ENCODE measurements at places on chromosomes 12 and 14.

- DNase-seq = no peak
Observed at GRCh38 chr12:54221402-54221984, 32.7 kb upstream of the SMUG1 start.

DNA sequence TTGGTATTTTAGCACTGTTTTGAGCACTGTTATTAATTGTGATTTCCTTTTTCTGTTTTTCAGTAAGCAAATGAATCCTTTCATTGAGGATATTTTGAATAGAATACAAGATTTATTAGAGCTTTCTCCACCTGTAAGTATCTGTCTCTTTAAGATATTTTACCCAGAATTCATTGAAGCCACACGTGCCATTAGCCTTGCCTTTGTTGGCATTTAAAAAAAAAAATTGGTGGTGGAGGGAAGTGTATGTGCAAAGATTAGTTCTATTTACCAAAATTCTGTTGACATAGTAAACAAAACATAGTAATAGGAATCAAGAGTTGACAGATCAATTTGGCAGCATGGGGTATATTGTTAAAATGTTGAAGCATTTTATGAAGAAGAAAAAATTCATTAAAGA lies 23.8 kb downstream of the XPOT start:
- no peak for DNase-seq

- no peak for DNase-seq
Observed at GRCh38 chr12:49671031-49671765, 36.0 kb downstream of the FMNL3 start.

DNA sequence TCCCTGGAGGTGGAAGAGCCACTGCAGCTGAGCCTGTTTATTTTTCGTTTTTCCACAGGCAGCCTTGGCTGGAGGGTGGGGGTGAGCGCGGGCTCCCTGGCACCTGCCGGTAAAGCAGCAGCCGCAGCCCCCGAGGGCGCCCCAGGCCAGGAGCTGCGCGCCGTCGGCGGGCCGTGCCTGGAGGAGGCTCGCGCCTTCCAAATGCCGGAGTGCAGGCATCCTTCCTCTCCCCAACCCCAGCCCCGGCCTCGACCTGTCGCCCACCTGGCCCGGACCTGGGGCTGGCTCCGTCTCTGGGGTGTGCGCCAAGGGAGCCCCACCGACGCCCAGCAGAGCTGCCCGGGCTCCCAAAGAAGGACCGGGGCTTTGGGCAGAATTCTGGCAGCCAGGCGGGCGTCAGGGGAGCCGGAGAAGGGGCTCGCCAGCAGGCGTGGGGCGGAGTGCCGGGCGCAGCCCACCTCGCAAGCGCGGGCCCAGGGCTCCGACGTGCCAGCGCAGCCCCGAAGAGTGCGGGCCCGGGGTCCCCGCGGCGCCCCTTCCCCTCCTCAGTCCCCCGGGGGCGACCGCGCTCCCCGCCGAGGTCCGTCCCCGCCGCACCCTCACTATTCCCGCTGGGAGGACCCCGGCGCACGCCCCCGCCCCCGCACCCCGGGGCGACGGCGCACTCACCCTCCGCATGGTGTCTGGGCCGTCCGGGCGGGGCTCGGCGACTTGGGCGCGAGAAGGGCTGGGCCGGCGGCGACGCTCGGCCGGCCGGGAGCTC lies 130.3 kb downstream of the NDUFA12 start:
- peak; percentile 23 for DNase-seq

GRCh38 chr14:94544726-94545125 lies 16.5 kb upstream of the SERPINA4 start:
- DNase-seq = no peak

GRCh38 chr12:15205341-15206010 lies 15.7 kb downstream of the RERG start:
- no peak for DNase-seq

- no peak for DNase-seq
Observed at GRCh38 chr12:44025499-44025898, 189.6 kb downstream of the TMEM117 start.

GRCh38 chr12:54140588-54141388 lies 48.0 kb downstream of the SMUG1 start:
- no peak for DNase-seq

DNA sequence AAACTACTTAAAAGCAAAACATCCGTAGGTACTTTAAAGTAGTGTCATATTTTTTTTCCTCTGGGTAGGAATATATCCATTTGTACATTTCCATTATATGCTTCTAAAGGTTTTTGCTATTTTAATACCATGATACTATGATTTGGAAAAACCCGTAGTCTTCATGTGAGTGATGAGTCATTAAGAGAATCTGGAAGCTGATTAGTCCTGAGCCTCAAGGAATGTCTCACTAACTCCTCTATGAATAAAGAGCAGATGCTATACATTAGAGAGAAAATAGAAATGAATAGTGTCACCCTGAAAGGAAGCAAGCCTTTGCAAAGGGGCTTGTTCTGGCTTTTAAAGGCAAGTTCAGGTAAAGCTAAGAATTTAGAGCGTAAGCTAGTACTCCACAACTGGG lies 432.1 kb downstream of the CCDC91 start:
- no peak for DNase-seq

DNA sequence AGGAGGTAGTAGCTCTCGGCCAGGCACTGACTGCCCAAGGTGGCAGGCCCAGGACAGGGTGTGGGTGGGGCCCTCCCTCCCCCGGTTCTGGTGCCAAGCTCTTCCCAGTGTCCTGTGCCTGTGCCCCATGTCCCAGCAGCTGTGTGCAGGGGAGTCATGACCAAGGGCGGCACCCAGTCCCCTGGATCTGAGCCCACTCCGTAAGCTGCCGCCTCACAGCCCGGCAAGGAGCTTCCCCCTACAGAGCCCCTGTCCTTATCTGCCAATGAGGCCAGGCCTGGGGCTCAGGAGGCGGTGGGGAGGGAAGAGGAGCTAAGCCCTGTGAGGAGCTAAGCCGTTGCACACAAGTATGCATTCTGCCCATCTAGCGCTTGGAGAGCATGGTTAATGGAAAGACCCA lies 5.6 kb upstream of the C14orf180 start:
- no peak for DNase-seq

- no peak for DNase-seq
Observed at GRCh38 chr12:70043490-70044138, 199.6 kb upstream of the CNOT2 start.

GRCh38 chr14:45716572-45716971 lies 463.6 kb upstream of the MIS18BP1 start:
- no peak for DNase-seq

- no peak for DNase-seq
Observed at GRCh38 chr14:93994919-93995682, 2.0 kb upstream of the CCDC197 start.

- DNase-seq = no peak
Observed at GRCh38 chr14:68959035-68959434, 20.1 kb downstream of the ACTN1 start.

DNA sequence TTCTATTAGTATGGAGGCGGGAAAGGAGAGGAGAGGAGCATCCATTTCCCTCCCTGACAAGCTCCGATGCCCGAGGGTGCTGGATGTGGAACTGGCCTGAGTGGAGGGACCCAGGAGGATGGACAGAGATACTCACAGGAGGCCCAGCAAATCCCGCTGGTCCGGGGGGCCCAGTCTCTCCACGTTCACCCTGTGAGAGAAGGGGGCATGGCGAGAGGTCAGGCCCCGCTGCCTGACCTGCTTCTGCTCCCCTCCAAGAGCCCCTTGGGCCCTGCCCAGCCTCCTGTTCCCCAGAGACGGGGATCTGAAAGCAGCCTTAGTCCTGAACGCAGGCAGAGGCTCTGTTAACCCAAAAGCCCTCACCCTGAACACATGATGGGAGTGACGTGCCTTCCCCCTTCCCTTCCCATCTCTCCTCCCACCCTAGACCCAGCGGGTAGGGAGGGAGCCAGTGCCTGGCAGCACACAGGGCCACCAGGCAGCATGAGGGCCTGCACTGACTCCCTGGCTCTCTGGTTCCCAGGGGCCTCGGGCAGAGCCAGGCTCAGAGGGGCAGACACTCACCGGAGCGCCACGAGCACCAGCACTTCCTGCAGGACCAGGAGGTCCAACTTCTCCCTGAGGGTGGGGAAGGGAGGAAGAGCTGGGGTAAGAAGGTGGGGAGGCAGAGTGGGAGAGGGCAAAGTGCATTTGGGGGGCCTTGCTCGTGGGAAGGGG lies 17.5 kb downstream of the TMEM106C start:
- no peak for DNase-seq

DNA sequence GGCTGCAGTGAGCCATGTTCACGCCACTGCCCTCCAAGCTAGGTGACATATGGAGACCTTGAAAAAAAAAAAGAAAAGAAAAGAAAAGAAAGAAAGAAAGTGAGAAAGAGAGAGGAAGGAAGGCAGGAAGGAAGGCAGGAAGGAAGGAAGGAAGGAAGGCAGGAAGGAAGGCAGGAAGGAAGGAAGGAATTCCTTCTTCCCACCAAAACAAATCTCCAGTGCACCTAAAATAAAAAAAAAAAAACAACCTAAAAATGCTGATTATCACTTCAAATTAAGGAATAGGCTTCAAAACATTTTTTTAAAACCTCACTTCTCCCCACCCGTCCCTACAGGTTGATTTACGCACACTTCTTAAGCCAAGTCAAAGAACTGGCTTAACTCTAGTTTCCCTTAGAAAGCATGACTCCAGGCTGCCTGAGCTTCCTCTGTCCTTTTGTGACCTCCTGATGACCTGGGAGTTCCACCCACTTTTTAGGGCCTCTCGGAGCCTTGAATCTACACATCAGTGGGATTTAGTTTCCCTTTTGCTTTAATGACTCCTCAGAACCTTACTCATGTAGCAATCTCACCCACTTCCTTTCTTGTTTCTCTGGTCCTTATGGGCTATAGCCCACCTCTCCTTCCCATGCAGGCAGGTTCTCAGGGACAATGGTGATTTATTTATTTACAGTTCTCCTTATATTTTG lies 18.6 kb downstream of the DUSP6 start:
- DNase-seq = no peak

GRCh38 chr12:90229407-90230170 lies 521.0 kb upstream of the ATP2B1 start:
- no peak for DNase-seq

- no peak for DNase-seq
Observed at GRCh38 chr14:68193970-68194681, 374.5 kb downstream of the RAD51B start.

GRCh38 chr12:130982565-130983225 lies 29.0 kb downstream of the ADGRD1 start:
- DNase-seq = no peak

DNA sequence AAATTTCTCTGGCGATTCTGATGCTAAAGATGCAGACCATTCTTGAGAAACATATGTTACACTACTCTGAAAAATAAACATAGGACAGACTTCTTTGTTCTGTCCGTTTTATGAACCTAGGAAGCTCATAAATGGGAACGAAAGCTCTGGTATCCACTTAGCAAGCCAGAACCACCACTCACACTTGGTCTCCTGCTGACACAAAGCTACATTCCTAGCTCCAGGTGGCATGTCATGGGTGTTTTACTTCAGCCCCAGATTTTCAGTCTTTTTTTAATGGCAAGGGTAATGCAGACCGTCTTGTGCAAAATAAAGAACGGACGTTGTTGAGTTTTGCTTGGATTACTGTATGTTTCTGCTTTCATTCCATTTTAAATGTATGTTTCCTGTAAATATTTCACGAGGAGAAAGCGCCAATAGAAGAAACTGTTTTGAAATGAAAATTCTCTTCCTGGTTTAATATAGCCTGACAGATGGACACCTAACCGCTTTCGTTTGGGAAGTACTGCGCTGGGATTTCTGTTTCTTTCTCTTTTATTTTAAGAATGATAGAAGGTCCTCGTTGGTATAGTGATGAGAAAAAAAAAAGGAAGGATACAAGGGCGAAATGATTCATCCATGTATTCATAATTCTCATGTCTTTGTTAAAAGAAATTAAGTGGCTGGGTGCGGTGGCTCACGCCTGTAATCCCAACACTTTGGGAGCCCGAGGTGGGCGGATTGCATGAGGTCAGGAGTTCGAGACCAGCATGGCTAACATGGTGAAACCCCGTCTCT lies 871 bp upstream of the COQ5 start:
- peak; percentile 76 for DNase-seq

DNA sequence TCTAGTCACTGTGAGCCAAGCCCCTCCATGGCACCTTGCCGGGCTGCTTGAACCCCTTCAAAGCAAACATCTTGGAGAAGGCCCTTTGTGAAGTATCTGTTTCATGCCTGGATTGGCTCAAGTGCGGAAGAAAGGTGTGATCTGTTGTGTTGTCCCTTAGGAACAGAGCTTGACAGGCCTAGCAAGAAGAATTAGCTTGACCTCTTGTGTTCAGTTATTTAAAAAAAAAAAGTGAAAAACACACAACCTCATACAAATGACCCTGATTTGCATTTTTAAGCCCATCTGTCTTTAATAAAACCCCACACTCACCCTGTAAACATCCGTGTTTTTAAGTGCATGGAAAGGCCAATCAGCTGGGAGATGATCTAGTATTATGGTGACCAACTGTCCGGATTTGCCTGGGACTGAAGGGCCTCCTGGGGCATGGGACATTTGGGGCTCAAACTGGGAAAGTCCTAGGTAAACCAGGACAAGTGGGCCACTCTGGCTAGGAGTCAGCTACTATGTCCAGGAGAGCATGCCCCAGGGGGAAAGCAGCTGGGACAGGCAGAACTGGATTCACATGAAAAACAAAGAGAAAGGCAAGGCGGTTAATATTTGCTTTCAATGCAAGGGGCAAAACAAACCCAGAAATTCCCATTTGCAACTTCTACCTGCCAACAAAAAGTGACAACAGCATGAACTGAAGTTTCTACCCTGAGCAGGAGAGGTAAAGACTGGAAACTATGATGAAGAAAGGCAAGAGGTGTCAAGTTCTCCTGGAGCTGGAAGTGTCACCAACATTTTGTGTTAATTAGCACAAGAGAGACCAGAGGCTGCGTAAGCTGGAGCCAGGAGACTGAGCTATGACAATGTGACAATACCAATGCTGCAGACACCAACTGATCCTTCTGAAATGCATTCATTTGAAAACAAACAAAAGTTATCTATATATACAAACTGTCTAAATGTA lies 78.6 kb downstream of the CLMN start:
- no peak for DNase-seq

GRCh38 chr12:13178568-13179210 lies 17.8 kb upstream of the EMP1 start:
- DNase-seq = no peak

DNA sequence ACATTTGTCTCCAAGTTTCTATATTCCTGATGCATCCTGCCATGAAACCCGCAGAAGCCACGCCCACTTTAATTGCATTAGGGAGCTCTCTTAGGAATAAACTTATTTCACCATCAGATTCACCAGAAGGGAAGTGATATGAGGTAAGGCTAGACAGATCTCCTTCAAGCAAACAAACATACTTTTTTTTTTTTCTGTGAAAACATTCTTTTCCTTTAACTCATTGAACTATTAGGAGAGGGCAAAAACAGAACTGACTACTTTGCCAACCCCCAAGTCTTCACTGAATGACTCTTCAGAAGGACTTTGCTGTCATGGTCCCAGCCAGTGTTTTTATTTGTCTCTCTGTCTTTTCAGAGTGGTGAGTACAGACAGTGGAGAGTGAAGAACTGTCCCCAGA lies 48.4 kb downstream of the GTF2A1 start:
- no peak for DNase-seq

DNA sequence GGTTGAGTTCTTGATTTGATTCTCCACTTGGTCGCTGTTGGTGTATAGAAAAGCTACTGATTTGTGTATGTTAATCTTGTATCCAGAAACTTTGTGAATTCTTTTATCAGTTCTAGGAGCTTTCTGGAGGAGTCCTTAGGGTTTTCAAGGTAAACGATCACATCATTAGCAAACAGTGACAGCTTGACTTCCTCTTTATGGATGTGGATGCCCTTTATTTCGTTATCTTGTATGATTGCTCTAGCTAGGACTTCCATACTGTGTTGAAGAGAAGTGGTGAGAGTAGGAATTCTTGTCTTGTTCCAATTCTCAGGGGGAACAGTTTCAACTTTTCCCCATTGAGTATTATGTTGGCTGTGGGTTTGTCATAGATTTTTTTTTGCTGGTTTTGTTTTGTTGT lies 12.4 kb downstream of the MTRFR start:
- DNase-seq = no peak

GRCh38 chr12:46217541-46218321 lies 51.1 kb downstream of the SLC38A1 start:
- no peak for DNase-seq

Data from NCI-H510A treated with DMSO at 0.1 percent for 48 hours (cell line).